ENCODE measurements at places on chromosomes 16 and 17. TPM values are rescaled to one million over a fixed set of nuclear protein-coding genes. Genes with fewer than 3 reads are reported as not detected.

- no peak overlapping the region for H3K27ac ChIP-seq
- H3K27me3 ChIP-seq: peaks cover 12% of the 10 kb centered on the region
- H3K4me3 ChIP-seq: no peak overlapping the region
- no peaks in the 10 kb centered on the region for H3K36me3 ChIP-seq
Measured at GRCh38 chr16:5349670-5350517, 252.3 kb upstream of the EEF2KMT start.

DNA sequence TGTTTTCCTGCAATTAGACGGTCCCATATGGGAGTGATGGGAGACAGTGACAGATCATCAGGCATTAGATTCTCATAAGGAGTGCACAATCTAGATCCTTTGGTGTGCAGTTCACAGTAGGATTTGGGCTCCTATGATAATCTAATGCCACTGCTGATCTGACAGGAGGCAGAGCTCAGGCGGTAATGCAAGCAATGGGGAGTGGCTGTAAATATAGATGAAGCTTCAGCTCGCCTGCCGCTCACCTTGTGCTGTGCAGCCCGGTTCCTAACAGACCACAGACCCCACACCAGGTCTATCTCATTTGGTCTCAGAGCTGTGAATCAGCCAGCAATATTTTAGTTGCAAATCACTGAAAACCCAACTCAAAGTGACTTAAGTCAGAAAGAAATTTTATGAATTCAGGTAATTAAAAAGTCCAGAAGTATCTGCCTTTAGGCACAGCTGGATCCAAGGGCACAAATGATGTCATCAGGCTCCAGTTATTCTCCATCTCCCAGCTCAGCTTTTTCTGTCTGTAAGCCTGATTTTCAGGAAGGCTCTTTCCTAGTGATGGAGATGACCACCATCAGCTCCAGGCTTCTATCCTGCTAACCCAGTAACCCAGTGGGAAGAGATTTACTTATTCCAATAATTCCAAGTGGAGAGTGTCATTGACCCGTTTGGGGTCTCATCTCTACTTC lies 3.3 kb downstream of the CHP2 start:
- no peak for DNase-seq
- no peaks in the 10 kb centered on the region for H3K36me3 ChIP-seq
- peaks cover 51% of the 10 kb centered on the region for H3K27me3 ChIP-seq
- peaks cover 12% of the 10 kb centered on the region for H3K4me1 ChIP-seq
- H3K4me3 ChIP-seq: no peak overlapping the region

GRCh38 chr16:10200637-10201586 lies 18.7 kb upstream of the GRIN2A start:
- H3K27me3 ChIP-seq: peaks cover 13% of the 10 kb centered on the region
- DNase-seq: no peak
- no peaks in the 10 kb centered on the region for H3K36me3 ChIP-seq
- no peak overlapping the region for H3K4me3 ChIP-seq

- H3K4me3 ChIP-seq: no peak overlapping the region
- H3K36me3 ChIP-seq: no peaks in the 10 kb centered on the region
- H3K27me3 ChIP-seq: no peaks in the 10 kb centered on the region
- no peak for DNase-seq
- no peaks in the 10 kb centered on the region for H3K4me1 ChIP-seq
- H3K27ac ChIP-seq: no peak overlapping the region
Measured at GRCh38 chr17:32388613-32389459, 38.9 kb downstream of the ZNF207 start.

The RPAIN gene
- total RNA-seq: 65.7 TPM

DNA sequence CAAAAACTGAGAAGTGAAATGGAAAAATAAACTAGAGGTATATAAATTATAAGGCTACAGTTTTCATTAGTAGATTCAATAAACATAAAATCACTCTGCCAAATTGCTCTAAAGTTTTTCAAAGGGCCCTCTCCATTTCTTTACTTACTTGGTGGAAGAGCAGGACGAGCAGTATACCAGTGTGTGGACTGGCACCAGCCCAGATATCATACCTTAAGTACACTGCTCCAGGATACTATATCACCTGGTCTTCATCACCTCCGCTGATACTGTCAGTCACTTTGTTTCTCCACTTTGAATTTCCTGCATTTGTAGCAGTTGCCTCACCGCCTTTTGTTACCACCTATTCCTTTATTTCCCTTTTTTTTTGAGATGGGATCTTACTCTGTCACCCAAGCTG lies 37.6 kb downstream of the MAP3K3 start:
- H3K36me3 ChIP-seq: peaks cover 55% of the 10 kb centered on the region
- no peaks in the 10 kb centered on the region for H3K27me3 ChIP-seq
- no peak overlapping the region for H3K27ac ChIP-seq
- no peak for DNase-seq

DNA sequence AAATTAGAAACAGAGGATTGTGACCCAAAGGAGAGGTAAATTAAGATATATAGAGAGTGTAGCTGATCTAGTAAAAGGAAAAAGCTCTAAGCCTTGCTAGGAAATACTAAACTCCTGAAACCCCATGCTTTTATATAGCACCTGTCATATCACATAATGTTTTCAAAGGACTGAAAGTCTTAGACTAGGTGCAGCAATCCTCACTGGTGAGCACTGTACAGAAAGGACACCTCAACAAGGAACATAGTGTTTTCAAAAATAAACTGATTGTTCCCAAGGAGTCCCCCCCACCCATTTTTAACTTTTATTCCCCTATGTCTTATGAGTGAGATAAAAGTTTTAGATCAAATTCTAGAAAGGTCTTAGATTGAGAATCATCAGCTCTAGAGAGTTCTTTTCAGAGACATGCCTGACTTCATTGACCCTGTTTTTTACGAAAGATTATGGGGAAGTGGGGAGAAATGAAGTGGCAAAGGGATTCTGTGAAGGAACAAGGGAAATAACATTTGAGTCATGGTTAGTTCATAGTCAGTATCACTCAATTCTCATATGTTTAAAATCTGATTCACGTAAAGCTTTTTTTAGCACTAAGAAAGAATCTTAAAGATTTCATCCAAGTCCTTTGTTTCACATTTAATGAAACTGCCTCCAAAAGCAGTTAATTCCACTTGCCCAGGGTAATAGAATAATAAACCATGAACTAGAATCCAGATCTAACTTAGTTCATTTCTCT lies 166.4 kb downstream of the CYB561 start:
- H3K27ac ChIP-seq: no peak overlapping the region
- H3K4me3 ChIP-seq: no peak overlapping the region
- H3K27me3 ChIP-seq: no peaks in the 10 kb centered on the region

Data from T-cell (primary cell).